ENCODE measurements at places on chromosomes 13 and 19.
A peak's percentile ranks its signal among the peaks of the same experiment; 100 is the strongest.

GRCh38 chr13:99749271-99750019 lies 222.1 kb downstream of the ZIC5 start:
- DNase-seq = no peak

GRCh38 chr19:2977746-2978138 lies 378 bp downstream of the TLE6 start:
- no peak for DNase-seq

DNA sequence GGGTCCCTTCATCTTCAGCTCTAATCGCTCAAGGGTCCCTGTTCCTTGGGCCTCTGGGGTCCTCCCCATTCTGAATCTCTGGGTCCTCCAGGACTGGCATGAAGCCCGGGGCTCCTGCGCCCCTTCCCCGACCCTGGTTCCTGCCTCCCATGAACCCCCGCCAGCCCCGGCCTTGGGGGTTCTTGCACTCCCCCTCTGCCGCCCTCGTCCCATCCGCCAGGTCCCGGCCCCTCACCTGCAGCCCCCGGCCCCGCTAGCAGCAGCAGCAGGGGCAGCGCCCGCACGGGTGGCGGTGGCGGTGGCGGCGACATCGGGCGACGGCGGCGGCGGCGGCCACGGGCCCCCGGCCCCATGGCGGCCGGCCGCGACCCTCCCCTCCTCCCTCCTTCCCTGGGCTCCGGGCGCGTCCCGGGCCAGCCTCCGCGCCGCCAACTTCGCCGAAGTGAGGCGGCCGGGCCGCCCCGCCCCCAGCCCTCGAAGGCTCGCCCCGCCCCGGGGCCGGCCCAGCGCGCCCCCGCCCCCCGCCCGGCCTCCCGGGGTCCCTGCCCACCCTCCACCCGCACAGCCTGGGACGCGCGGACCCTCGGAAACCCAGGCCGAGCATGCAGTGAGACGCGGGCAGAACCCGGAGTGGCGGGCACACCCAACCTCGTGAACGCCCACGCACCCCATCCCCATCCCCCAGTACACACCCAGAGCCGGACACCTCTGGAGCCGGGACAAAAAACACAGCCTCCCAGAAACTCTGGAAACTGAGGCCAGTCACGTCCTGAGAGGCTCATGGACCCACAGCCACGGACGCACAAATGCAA lies at the start of gene NOTCH3:
NOTCH3 (minus strand) TSS at position 443 of the 812 bp plus-strand sequence; CDS start at position 353, 90 bp downstream.
- DNase-seq = no peak

GRCh38 chr19:19775891-19776205 lies 42.9 kb upstream of the ZNF14 start:
- no peak for DNase-seq

DNA sequence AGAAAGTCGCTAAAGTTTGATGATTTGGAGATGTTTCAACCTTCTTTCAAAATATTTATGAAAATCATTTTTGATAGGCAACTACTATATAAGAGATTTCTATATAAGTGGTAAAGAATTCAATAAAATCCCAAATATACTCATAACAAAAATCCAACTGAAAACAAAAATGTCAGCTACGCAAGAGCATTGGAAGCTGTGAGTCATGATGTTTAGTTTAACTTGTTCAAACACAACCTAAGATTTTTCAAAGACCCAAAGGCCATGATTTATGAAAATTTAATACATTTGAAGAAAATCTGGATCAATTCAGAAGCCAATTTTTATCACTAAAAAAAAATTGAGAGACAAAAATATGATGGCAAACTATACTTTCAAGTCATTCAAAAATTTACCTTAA lies 226.6 kb downstream of the MZT1 start:
- DNase-seq = no peak

GRCh38 chr19:53365899-53366493 lies 491 bp downstream of the ZNF525 start:
- peak; percentile 39 for DNase-seq

GRCh38 chr19:43555185-43555770 lies 20.0 kb downstream of the XRCC1 start:
- DNase-seq = peak; percentile 72

- no peak for DNase-seq
Observed at GRCh38 chr13:65932587-65933239, 1297.4 kb downstream of the PCDH9 start.

DNA sequence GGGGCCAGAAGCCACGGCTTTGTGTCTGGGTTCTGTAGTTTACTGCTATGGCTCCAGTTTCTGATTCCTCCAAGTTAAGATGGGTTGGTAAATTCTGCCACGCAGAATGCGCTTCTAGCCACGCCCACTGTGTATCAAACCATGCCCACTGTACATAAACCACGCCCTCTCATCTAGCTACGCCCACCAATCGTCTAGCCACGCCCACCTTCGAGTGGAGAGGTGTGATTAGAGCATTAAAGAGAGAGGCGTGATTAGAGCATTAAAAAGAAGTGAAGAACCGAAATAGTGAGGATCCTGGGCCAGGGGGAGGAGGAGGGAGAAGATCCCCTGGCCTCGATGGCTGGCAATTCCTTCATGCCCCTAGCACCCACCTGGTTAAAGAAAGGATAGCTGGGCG lies 43.7 kb upstream of the ADGRE5 start:
- peak; percentile 51 for DNase-seq

DNA sequence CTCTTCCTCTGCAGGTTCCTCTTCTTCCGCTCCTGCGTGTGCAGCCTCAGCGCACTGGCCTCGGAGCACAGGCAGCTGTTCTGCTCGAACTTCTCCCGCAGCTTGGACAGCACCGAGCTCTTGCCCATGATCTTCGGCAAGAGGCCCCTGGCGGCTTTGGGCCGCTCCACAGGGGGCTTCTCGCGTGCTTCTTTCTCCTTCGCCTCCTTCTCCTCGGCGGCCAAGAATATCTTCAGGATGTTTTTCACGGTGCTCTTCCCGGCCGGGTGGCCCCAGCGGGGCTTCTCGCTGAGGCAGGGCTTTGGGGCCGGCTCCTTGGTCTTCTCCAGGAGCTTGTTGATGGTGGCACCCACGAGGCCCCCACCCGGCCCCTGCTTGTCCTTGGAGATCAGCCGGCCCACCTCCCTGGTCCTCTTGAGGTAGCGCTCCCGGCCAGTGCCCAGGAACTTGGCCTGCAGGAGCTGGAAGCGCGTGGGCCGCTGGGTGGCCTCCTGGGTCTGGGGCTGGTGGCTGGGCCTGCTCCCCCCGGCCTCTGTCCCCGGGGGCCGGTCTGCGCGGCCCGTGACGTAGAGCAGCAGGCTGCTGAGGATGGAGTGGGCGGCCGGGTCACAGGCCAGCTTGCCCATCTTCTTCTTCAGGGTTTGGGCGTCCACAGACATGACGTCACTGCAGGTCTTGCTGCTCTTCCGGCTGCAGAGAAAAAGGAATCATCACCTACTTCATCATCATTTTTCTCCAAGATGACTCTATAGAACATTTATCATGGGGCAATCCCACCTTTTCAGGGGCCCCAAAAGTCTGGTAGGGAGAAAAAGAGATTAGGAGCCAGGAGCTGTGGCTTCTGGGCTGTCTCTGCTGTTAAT lies 43.8 kb upstream of the GRTP1 start:
- DNase-seq = peak; percentile 38

Data from activated naive CD4-positive, alpha-beta T cell treated with anti-CD3 and anti-CD28 coated beads, Interleukin-2, amount 50 U/mL, for 72 hours (primary cell).